ENCODE measurements at places on chromosomes 6 and 20. TPM values are rescaled to one million over a fixed set of nuclear protein-coding genes. Genes with fewer than 3 reads are reported as not detected.

Gene PEX3
- total RNA-seq = 24.7 TPM

Gene AK9
- total RNA-seq = 2.2 TPM

Gene ORC3
- total RNA-seq = 21.5 TPM

Gene DNAH8
- not detected for total RNA-seq

Gene MYLK4
- total RNA-seq = 0.40 TPM

Gene ID1
- 66.2 TPM for total RNA-seq

Gene RPL10A
- total RNA-seq = 1,334 TPM

Gene CAPN11
- not detected for total RNA-seq

Gene KIF25
- total RNA-seq = not detected
